KG1 (cell line): ENCODE measurements at places on chromosomes 12 and 14.
A peak's percentile ranks its signal among the peaks of the same experiment; 100 is the strongest.

DNA sequence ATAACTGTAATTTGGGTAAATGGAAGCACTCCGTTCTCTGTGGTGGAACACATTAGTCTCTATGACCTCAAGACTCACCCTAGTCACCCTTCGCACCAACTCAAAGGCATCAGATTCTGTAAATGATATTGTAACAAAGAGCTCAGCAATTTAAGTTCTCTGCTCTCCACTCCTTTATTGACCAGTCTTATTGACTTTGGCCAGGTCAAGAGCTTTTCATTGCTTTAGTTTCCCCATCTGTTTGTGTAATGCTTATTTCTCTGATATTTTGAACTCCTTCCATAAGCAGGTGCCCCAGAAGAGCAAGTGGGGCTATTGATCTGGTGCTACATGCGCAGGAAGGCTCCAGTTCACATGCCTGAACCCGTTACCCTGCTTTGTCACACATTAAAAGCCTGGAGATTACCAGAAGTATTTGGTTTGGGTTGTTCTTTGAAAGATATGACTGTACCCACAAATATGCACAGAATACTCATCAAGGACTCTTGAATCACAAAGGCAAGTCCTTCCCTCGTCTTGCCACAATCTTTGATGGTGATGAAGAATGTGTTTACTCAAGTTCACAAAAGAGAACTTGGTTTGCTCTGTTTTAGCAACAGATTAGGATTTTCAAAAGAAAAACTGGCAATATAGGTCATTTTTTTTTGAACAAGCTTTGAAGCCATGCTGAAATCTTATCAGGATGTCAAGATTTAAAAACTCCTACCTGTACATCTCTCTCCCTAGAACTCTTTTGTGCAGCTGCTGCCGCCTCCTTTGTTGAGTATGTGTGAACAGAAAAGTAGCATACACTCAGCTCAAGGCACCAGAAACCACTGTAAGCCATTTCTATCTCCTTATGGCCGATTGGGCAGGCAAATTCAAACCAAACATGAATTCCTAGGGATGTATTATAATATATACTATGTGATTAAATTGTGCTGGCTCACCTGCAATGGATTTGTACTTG is 193.9 kb downstream of the BCAT1 start:
- DNase-seq, result no peak

DNA sequence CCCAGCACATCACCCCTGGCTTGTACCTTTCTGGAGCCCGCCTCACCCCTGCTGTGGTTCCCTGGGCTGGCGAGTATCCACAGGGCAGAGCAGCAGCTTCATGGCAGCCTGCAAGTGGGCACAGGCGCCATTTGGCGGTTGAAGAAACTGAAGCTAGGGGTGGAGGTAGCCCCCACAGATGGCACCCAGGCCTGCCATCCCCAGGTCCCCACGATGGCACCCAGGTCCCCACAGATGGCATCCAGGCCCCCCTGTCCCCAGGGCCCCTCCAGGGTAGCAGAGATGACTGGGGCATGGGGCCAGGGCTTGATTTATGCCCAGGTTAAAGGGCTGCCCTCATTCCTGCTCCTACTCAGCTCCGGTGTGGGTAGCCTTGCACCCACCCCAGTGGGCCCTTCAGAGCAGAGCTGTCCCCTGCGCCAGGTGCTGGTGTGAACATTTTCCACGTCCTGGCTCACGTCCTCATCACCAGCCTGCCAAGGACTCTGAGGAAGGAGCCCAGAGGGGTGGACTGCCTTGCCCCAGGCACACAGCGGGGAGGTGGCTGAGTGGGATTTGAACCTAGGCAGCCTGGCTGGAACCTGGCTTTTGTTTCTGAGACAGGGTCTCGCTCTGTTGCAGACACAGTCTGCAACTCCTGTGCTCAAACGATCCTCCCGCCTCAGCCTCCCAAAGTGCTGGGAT is 8.7 kb downstream of the MMP17 start:
- no peak for DNase-seq

DNA sequence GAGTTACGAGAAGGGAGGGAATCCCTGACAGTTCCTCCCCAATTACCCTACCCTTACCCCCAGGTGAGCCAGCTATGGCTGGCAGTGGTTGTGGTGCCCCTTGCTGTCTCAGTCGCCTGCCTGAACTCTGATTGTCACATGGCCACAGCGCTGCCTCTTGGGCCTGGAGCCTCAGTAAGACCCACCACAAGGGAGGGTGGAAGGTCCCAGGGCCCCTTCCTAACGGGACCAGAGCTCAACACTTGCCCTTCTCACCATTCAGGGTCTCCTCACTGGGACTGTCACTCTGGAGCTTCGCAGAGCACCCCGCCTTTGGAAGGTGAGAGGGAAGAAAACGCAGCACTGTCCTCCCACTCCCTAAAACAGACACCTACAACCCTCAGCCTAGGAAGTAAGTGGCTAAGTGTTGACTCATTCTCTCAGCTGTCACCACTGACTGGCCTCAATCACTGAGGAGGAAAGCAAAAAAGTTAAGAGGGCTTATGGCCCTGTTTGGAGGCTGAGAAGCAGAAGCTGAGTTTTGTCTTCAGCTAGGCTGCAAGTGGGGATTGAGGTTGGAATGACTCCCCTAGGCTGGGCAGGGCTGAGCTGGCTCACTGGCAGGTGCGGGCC is 1.0 kb downstream of the TMEM253 start:
- DNase-seq, result no peak

- no peak for DNase-seq
These were observed 2.5 kb upstream of the LRRK2 start for GRCh38 chr12:40222247-40222646.

DNA sequence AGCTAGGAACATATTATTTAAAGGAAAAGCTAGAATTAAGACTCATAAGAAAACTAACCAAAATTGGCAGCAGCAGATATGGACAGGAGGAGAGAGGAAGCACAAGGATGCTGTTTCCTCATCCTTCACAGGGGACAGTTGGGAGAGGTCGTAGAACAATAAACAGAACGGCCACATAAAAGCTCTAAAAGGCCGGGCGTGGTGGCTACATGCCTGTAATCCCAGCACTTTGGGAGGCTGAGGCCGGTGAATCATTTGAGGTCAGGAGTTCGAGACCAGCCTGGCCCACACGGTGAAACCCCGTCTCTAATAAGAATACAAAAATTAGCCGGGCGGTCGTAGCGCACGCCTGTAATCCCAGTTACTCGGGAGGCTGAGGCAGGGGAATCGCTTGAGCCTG is 10.5 kb downstream of the TCL1B start:
- DNase-seq, result no peak

DNA sequence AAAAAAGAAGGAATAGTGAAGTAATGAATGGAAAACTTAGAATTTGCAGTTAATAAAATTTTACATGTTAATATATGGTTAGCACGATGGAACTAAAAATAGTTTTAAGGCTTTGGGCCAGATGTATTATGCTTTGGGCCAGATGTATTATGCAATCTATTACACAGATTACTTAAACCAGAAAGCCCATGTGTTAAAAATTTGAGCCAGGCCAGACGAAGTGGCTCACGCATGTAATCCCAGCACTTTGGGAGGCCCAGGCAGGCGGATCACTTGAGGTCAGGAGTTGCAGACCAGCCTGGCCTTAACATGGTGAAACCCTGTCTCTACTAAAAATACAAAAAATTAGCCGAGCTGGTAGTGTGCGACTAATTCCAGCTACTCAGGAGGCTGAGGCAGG is 17.2 kb downstream of the IFT81 start:
- DNase-seq, result no peak

DNA sequence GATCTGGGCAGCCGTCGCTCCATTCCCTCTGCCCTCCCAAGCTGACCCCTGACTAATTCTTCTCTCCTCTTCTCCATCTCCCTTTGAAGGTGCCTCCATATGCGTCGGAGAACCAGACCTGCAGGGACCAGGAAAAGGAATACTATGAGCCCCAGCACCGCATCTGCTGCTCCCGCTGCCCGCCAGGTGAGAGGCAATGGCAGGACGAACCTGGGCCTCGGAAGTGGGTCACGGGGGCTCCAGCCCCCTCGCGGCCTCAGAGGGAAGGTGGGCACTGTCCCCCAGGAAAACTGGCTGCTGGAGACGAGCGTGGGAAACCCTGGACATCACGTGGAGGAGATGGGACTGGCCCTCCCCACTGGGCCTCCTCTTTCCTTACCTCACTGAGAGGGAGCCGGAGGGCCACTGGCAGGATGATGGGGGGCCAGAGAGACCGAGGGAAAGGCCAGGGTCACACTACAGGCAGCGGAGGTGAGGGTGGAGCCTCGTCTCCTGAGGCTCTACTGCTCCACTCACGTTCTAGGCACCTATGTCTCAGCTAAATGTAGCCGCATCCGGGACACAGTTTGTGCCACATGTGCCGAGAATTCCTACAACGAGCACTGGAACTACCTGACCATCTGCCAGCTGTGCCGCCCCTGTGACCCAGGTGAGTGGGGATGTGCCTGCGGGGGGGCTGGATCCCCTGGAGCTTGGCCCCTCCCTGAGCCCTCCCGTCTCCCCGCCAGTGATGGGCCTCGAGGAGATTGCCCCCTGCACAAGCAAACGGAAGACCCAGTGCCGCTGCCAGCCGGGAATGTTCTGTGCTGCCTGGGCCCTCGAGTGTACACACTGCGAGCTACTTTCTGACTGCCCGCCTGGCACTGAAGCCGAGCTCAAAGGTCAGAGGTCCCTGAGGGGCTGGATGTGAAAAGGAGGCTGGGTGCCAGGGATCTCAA is 806 bp downstream of the LTBR start:
- no peak for DNase-seq

DNA sequence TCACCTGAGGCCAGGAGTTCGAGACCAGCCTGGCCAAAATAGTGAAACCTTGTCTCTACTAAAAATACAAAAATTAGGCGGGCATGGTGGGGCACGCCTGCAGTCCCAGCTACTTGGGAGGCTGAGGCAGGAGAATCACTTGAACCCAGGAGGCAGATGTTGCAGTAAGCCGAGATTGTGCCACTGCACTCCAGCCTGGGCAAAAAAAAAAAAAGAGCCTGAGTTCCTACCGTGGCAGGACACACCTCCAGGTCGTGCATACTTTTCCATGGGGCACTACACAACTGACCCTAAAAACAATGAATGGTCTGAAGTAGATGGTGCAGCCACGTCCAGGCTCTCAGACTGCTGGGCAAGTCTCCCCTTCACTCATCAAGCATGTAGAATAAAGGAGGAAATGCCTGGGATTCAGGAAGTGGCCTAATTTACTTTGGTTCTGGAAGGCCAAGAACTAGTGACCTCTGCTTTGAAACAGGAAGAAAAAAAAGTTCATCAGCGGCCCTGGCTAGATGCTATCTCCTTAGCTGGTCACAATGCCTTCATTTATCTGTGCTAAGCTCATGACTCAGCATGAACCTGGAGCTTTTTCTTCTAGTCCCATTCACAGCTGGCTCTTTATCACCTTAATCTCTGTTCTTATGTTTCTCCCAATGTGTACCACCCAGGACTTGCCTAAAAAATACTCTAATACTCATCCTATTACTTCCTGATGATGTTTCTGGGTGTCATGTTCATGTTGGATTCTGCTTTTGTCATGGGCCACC is 55.8 kb upstream of the OR6J1 start:
- no peak for DNase-seq

GRCh38 chr14:98958048-98958631 is 313.9 kb downstream of the BCL11B start:
- DNase-seq, result no peak

DNA sequence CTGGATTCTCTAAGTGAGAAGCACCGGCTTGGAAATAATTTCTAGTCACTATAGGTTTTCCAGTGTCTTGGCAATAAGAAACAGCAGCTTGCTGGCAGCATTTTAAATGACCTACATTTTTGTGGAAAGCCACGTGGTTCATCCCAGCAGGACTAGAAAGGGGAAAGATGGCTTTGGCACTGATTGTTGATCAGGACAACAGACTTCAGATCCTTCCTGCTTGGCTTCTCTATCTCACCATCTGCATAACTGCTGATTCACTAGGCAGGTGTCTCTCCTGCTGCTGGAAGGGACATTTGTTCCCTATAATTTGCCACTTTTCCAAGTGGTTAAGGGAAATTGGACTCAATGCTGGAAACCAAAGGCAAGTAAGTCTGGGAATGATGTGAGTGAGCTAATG is 131.0 kb downstream of the TTC8 start:
- DNase-seq, result no peak

DNA sequence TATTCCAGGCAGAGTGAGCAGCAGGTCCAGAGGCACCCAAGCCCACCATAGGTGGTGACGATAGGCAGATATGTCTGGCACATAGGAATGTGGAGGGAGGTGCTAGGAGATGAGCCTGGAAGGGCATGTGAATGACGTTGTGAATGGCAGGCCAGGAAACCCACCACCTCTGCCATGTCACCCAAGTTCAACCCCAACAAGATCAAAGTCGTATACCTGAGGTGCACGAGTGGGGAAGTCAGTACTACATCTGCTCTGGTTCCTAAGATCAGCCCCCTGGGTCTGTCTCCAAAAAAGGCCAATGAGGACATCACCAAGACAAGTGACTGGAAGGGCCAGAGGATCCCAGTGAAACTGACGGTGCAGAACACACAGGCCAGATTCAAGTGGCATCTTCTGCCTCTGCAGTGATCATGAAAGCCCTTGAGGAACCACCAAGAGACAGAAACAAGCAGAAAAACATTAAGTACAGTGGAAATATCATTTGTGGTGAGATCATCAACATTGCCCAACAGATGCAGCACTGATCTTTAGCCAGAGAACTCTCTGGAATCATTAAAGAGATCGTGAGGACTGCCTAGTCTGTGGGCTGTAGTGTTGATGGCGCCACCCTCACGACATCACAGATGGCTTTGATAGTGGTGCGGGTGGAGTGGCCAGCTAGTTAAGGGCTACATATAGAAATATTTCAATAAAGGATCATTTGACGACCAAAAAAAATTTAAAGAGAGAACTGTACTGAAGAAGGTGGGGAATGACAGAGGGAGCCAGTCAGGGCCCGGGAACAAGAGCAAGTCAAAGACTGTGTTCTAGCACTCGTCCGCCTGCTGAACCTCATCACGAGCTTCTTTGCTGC is 99.7 kb downstream of the ZFP36L1 start:
- DNase-seq, result no peak

DNA sequence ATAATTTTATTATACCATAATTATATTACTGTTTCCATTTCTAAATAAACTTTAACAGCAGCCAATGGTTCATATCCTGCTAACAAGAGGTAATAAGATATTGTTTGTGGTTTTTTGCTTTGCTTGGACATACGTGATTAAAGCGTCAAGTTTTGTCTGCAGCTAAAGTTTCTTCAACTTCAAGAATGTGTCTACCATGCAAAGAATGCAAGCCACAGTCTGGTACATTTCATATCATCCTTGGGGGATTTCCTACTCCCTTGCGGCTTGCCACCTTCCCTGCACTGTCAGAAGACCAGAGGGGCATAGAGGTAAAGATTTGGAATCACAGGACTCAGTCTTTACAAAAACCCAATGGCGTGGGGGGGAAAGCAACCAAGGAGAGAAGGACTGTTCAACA is 125.2 kb downstream of the MED13L start:
- no peak for DNase-seq

GRCh38 chr12:89349814-89350213 is 2.5 kb downstream of the DUSP6 start:
- peak; percentile 59 for DNase-seq

GRCh38 chr12:1912580-1913376 is 5.7 kb downstream of the CACNA2D4 start:
- no peak for DNase-seq
